Motor neuron (in vitro differentiated cells): ENCODE measurements at places on chromosomes 2 and 18.

DNA sequence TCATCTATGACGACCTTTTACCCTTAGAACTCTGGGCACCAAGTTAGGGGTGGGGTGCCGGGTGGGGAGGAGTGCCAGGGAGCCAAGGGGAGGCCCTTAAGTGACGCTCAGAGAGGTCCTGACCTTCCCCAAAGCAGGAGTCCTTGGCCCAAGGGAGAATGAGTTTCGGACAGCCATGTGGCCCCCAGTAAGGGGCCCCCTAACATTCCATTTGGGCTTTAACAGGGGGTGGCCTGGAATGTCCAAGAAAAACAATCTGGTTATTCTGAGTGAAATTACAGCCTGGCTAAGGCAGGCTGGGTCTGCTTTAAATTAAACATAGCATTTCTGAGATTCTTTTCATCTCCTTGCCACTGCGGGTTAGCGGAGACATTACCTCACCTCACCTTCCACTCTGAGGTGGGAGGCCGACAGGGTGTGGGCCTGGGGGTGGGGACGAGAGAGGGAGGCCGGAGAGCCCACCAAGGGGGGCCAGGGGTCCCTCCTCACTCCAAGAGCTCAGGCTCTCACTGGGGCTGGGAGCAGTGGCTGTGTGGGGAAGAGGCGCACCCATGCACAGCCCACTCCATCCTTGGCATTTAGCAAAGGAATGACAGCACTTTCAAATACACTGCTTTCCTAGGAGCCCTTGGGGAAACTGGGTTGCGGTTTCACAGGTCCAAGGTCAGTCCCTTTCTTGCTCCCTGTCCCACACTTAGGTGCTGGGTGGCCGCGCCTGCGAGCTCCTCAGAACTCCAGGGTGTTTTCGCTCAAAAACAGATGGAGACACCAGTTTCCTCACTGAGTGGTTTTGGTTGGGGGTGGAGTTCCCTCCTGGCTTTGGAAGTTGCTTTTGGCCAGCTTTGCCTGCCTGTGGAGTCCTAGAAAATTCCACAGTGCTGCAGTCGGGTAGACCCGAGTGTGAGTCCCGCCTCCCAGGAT lies 107.4 kb downstream of the POLR1A start:
- no peak for ATAC-seq

GRCh38 chr18:50428531-50429206 lies 53.8 kb downstream of the SKA1 start:
- no peak for ATAC-seq

DNA sequence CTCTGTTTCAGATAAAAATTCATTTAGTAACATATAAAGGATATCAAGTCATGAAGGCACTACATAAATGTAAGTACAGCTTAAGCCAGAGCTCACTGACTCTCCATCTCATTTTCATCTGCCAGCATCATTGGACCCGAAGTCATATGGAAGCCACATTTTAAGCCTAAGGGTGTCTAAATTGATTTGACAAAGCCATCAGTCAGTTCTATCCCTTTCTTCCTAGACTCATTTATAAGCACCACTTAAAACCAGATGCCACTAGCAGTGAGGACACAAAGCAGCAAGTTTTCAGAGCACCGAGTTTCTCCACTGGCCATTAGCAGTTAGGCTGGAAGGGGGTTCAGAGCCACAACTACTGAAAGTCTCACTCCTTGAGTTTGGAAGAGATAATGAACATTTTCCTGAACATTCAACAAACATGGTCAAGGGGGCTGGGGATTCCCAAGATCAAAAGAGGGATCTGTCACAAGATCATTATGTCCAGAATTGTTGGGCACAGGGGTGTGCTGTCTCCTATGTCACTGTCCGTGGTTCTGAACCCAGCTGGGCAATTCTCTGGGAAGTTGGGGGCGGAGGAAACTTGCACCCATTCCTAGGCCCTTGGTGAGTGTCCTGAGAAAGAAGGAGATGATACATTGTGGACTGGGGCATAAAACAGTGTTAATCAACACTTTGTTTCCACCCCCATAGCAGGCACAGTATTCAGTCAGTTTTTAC lies 158.5 kb upstream of the LMAN1 start:
- ATAC-seq, result no peak

DNA sequence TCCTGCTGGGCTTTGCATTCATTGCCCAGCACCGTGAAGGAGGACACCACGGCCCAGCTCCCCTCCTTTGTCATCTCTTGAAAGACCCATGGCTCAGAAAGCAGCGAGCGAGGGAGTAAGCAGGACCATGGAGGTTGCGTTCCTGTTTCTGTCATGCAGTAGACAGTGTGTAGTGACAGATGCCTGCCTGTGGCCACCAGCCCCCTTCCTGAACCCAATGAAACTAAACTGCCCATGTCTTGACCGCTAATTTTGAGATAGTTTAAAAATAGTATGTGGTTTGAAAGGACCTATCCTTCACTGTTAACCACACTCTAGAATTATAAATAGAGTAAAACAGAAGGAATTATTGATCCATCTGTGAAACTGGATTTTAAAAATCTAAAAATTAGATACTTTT lies 88.2 kb downstream of the ASAP2 start:
- no peak for ATAC-seq

DNA sequence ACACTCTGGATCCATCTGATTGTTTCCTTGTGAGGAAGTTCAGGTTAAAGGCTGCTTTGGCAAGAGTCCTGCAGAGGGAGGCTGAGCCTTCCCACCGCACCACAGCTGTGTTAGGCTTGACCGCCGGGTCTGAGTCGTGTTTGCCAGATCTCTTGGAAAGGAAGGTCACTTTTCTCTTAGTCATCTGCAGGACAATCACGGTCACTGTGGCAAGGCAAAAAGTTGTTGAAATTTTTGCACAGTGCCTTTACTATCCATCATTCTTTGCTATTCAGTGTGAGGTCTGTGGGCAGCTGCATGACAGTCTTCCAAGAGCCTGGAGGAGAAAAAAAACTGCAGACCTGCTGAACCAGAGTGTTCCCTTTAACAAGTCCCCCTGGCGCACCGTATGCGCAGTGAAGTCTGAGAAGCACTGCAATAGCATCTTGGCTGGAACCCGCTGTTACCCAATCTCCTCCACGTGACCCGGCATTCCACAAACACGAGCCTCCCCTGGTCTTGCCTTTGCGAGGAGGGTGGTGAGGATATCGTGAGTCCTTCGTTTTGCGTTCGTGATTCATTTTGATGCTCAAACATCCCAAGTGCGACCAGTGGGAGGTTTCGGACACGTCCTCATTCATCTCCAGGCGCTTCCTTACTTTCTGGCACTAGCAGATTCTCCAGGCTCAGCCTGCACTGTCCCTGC lies 23.0 kb downstream of the BIN1 start:
- no peak for ATAC-seq

DNA sequence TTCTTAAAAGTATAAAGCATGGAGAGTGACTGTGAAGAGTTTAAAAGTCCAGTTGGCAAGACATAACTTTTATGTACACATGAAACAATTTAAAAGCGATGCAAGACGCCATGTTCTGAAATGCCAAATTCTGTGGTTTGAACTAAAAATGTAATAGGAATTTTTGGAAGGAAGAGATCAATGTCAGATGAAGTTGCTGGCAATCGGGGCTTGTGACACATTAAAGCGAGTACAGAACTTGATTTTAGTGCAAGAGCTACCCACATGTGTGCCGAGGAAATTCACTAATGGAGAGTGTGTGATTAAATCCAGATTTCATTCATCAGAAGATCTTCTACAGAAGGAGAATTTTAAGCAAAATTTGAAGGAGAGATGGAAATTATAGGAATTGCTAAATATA lies 220.2 kb upstream of the CCDC68 start:
- no peak for ATAC-seq

GRCh38 chr2:61179701-61180639 lies 18.0 kb downstream of the C2orf74 start:
- no peak for ATAC-seq

GRCh38 chr2:8133913-8134472 lies 547.9 kb upstream of the ID2 start:
- ATAC-seq, result no peak

DNA sequence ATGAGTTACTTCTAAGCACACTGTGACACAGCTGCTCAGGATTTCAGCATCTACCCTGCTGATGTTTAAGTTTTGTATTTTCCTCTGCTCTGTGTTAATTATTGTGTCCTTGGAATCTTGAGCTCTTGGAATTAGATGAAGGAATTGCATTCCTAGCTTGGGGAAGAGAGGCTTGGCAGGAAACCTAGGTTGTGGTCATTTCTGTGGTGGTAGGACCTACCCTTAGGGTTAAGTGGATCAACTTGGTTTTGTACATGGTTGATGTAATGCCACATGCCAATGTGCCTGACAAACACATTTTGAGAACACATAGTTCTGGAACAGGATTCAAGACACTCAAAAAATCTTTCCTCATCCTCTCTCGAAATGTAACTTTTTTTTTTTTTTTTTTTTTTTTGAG lies 264.5 kb upstream of the MEX3C start:
- no peak for ATAC-seq

GRCh38 chr2:236962816-236963215 lies 122.9 kb upstream of the COPS8 start:
- ATAC-seq, result no peak

GRCh38 chr2:213316001-213316735 lies 31.9 kb downstream of the SPAG16 start:
- no peak for ATAC-seq

DNA sequence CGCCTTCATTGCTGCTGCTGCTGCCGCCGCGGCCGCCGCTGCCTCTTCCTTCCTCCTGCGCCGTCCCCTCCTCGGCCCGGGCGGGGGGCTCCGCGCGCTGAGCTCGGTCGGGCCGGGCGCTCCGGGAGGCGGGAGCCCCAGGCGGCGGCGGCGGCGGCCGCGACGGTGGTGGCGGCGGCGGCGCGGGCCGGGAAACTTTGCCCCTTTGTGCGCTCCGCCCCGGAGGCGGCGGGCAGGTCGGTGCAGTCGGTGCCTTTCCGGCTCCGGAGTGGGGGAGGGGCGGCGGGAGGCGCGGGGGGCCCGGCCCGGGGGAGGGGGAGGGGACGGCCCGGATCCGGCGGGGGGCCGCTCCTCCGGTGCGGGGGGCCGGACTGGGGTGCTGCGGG lies 205 bp downstream of the TET3 start:
- peak; percentile 5 for ATAC-seq

DNA sequence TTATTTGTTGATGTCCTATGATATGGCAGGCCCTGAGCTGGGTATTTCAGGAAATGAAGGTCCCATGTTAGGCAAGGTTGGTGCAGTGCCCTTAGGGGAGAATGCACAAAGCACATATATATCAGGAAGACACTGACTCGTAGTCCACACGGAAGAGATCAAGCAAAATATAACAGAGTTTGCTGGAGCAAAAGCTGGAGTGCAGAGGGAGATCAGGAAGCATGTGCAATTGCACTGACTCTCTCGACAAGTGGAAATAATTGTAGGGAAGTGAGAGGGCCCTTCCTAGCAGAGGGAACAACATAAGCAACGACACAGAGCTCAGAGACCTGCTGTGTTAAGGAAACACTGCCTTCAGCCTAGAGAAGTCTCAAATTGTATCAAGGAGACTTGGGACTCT lies 4.2 kb downstream of the ZNF385B start:
- ATAC-seq, result no peak

GRCh38 chr2:126753501-126754212 lies 97.7 kb downstream of the GYPC start:
- ATAC-seq, result no peak

- ATAC-seq, result peak; percentile 60
These were observed 230.3 kb downstream of the TDRD15 start for GRCh38 chr2:21353879-21354679.

DNA sequence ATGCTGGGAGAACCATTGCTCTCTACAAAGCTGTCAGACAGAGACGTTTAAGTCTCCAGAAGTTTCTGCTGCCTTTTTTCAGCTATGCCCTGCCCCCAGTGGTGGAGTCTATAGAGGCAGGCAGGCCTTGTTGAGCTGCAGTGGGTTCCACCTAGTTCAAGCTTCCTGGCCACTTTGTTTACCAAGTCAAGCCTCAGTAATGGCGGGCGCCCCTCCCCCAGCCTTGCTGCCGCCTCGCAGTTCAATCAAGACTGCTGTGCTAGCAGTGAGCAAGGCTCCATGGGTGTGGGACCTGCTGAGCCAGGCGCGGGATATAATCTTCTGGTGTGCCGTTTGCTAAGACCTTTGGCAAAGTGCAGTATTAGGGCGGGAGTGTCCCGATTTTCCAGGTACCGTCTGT lies 52.7 kb upstream of the SCYGR2 start:
- no peak for ATAC-seq

GRCh38 chr2:211132573-211132972 lies 576.2 kb downstream of the CPS1 start:
- ATAC-seq, result no peak

- ATAC-seq, result peak; percentile 3
These were observed 908 bp downstream of the STAT1 start for GRCh38 chr2:191012845-191013681.

DNA sequence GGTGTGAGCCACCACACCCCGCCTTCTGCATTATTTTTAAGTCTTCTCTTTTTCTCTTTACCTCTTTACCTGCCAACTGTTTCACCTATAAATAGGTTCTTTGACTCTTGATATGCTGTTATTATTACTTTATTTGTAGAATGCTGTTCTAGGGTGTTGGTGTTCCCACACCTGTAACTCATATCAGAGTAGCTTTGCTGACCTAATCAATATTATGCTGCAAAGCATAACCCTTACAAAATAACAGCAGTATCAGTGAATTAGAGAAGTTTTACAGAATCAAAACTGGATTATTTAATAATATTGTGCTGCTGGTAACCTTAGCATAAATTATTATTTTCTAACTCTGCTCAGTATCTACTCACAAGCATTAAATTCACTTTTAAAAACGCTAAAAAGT lies 161.5 kb downstream of the FIGN start:
- no peak for ATAC-seq

- peak; percentile 12 for ATAC-seq
These were observed 2.5 kb upstream of the MREG start for GRCh38 chr2:216015722-216016464.

DNA sequence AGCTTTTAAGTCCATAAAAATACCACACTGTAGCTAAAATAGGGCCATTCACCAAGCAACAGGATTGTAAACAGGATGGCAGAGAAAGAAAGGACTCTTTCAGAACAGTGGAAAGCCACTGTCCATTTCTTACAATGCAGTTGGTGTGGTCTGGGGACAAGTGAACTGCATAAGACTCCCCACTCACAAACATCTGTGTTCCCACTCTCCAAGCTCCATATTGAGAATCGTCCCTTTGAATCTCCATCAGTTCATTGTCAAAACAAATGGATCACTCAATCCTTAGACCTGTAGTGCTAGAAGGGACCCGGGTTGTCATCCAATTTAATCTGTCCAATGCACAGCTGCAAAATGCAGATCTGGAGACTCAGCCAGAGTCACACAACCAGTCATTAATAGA lies 347.4 kb upstream of the KLHL29 start:
- no peak for ATAC-seq

DNA sequence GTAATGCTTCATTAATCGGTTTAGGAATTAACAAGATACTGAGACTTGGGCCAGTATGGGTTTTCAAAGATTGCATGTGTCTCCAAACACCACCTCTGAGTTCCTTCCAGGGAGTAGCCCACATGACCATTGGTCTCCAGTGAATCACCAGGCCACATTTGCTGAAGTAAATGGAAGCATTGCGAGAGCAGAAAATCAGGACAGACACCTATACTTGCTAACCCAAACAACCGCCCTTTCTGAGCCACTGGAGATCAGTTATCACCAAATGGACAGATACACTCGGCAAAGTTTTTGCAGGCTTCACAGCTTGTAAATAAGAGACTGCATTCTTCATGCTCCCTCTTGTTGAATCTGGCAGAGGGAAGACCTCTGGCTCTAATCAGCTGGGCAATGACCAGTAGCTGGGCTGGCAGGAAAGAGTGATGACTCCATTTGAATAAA lies 40.9 kb downstream of the GATA6 start:
- ATAC-seq, result no peak

GRCh38 chr2:71880846-71881610 lies 266.6 kb downstream of the CYP26B1 start:
- ATAC-seq, result no peak
